Stimulated activated CD8-positive, alpha-beta memory T cell treated with anti-CD3 and anti-CD28 coated beads, Interleukin-7, amount 100 ng/mL, for 24 hours (primary cell): ENCODE measurements at places on chromosomes 2 and 18.

DNA sequence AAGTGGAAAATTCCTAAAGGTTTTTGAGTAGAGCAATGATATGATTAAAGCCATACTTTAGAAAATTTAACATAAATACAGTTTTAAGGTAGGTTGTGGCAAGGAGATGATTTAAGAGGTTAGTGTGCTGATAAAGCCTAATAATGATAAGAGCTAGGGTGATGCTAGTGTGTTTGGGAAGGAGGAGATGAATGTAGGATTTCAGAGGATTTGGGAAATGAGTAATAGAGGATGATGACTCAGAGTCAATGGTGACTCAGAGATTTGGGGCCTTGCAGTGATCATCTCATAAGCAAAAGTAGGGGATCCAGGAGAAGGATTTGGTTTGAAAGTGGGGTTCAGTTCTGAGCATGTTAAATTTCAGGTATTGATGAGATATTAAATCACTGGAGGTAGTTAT, 23.3 kb downstream of the STAMBP start:
- no peak for DNase-seq

DNA sequence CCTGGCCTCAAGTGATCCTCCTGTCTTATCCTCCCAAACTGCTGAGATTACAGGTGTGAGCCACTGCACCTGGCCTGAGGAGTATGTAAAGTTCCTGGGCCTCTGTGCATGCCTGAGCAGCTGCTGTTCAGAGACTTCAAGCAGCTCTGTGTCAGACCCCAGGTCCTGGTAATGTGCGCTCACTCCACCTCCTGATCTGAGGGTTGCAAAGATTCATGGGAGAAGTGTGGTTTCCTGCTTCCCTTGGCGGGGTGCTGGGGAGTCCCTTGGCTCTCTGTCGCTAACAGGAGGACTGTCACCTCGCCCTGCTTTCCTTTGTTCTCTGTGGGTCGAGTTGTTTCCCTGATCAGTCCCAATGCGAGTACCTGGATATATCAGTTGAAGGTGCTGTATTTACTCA, 8.6 kb upstream of the IL36A start:
- DNase-seq, result no peak

GRCh38 chr2:185813707-185814106, 75.1 kb downstream of the FSIP2 start:
- DNase-seq, result no peak

- DNase-seq, result peak; percentile 97
Observed at GRCh38 chr2:84925724-84926376, 20.4 kb downstream of the TMSB10 start.

GRCh38 chr2:52659546-52659945, 1108.1 kb upstream of the CHAC2 start:
- DNase-seq, result no peak

- DNase-seq, result no peak
Observed at GRCh38 chr18:13377496-13377895, 158.9 kb downstream of the LDLRAD4 start.

DNA sequence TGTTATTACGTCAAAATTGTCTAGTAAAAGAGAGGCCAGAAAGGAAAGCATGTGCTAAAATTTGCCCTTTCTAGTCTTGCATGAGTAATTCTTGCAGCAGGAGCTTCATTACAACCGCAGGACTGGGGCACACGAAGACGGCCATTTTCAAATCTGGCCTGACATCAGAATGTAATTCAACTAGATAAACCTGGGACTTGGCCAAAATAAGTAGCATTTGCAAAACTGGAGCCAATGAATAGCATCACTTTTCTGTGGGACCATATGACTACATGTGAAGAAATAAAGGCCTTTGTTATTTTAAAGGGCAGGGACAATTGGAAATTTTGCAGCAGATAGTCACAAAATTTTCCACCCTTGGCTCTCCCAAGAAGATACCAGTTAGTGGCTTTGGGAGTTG, 3.0 kb upstream of the FZD7 start:
- no peak for DNase-seq

DNA sequence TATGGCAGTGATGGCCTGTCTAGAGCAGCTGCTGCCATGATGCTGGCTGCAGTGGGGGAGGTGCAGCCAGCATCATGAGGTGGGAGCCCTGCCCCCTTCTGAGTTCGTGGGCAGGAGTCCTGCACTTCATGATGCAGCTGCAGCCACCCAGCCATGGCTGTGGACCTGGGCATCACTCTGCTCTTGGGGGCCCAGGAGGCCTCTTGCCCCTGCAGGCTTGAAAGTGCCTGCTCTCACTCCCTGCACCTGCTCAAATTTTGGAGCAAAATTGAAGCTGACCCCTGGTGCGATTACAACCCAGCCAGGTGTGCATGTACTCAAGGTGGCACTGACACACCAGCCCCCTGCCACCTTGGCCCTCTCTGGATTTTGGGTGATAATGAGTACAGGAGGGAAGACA, 712.9 kb downstream of the NUP35 start:
- DNase-seq, result no peak

DNA sequence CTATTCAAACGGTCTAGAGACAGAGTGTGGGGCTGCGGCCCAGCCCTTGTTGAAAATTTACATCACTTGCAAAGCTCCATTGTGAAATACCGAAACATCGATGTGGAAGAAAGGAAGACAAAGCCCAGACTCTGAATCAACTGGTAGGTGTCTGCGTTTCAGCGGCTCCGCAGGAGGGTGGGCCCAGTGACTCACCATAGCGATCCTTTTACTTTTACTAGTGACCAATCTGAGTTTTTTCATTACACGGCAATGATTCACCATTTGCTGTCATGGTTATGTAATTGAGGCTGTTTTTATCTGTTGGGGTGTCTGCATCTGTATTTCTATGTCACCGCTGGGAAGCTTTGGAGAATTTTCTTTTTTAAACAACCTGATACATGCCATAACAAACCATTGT, 66.6 kb upstream of the ODC1 start:
- DNase-seq, result no peak
